ENCODE measurements at places on chromosomes 5 and 9.

- no peak for DNase-seq
Observed at GRCh38 chr9:136865041-136865767, 904 bp downstream of the EDF1 start.

DNA sequence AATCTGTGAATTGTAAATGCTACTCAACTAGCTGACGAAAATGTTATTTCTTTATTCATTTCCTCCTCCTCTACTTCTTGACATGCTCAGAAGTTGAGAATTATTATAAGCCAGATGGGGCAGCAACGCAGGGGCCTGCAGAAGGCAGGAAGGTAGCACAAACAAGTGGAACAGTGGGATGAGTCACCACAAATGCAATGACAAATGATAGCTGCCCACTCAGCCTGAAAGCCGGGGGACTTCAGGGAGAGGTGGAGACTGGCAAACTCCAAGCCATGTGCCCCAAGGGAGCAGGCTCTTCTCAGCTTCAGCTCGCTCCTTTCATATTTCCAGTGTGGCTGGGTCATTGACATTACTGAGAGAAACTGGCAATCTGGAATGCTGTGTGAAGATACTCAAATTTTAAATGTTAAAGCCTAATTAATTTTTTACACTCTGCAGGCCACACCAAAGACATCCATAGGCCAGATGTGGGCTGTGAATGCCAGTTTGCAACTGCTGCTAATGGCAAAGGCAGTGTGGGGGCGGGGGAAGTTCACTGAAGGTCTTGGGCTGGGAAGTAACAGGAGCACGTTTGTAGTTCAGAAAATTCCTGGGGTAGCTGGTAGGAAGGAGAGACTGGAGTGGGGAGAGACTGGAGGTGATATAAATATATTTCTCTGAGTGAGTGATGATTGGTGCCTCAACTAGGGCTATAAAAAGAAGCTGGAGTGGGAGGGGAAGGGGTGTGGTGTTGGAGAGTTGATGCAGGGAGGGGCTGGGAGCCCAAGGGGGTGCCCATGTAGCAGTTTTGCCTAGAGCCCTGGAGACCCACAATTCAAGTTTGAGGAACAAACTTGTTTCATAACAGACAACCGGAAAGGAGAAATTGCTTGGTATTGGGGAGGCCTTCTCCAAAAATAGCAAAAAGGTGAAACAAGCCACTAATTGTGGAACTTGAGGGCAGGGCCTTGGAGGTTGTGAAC lies 20.8 kb upstream of the ADRB2 start:
- DNase-seq: no peak

- no peak for DNase-seq
Observed at GRCh38 chr9:96156171-96156974, 145.6 kb downstream of the HSD17B3 start.

GRCh38 chr5:163623986-163624385 lies 118.6 kb downstream of the MAT2B start:
- no peak for DNase-seq

DNA sequence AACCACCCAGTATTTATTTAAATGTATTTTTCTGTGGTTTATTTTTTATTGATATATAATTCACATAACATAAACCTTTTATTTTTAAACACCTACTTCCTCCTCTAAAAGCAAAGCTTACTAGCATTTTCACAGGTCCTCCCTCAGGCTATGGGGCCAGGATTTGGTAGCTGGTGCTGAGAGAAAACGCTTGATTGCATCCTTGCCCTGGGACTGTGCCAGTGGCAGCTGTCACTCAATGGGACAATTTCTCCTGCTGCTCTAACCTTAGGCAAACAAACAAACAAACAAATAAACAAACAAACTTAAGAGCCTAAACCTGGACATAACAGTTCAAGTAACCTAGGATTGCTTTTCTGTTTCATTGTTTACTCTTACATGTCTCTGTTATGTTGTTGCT lies 102.7 kb downstream of the FOCAD start:
- DNase-seq: no peak

GRCh38 chr9:742914-743589 lies 98.4 kb upstream of the DMRT1 start:
- no peak for DNase-seq

GRCh38 chr9:121888438-121888775 lies 204.7 kb downstream of the TTLL11 start:
- DNase-seq: no peak

- DNase-seq: no peak
Observed at GRCh38 chr9:99154356-99154755, 49.4 kb downstream of the TGFBR1 start.

DNA sequence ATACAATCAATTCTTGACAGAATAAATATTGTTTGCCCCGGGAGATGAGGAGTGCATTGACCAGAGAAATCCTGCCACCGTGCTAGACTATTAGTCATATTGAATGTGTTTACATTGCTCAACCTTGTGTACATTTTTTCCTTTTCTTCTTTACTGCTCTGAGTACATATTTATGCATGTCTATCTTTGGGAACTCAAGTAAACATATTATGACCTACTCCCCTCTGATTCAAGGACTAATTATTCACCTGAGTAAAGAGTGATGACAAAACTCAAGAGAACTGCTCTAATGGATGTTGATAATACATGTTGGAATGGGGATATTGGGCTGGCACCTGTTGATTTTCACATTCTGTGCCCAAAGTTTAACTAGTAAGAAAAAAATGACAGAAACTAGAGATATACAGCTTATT lies 3.9 kb upstream of the SPINK1 start:
- no peak for DNase-seq

DNA sequence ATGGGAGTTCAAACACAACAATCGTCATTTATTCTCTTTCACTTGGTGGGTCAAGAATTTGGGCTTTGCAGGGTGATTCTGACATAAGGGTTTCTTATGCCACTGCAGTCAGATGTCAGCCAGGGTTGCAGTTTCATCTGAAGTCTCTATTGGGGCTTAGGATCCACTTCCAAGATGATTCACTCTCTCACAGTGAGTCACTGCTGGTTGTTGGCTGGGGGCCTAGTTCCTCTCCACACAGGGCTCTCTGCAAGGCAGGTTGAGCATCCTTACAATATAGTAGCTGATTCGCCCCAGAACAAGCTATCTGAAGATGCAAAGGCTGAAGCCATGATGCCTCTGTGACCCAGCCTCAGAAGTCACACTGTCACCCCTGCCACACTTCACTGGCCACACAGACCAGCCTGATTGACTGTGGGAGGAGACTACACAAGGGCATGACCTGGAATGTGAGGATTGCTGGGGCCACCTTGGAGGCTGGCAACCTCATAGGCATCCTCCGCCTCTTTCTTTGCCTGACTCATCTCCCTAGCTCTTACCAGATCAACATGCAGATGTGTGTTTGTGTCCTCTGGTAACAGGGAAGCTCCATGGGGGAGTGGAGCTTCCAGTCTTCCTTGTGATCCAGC lies 4.5 kb upstream of the CARD19 start:
- no peak for DNase-seq

DNA sequence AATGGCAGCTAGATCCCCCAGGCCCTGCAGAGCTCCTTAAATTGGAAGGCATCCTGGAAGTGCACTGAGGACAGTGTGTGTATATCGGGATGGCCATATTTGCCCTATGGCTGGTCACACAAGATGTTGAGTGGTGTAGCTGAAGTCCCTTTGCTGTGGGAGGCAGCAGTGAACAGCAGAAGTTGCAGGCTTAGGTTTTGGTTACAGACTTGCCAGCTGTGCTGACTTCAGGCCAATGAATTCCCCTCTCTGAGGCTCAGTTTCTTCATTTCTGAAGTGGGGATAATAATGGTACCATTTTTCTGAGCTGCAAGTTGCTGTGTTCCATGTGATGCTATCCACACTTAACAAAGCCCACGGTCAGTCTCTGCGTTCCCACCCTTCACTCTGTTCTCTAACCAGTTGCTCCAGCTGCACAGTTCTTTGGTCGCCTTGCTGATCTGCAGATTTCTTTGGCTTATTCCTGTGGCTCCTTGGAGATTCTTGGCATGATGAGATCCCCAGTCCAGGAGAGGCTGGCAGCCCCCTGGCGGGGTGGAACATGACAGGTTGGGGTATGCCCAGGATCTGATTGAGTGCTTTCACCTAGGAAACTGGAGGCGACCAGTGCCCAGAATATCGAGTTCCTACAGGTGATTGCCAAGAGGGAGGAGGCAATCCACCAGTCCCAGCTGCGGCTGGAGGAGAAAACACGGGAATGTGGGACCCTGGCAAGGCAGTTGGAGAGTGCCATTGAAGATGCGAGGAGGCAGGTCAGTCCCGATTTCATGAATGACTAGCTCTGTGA lies 6.5 kb upstream of the GLE1 start:
- DNase-seq: no peak

GRCh38 chr5:122908662-122909061 lies 63.2 kb downstream of the SNX24 start:
- no peak for DNase-seq

- DNase-seq: no peak
Observed at GRCh38 chr9:347667-348292, 133.1 kb downstream of the DOCK8 start.

DNA sequence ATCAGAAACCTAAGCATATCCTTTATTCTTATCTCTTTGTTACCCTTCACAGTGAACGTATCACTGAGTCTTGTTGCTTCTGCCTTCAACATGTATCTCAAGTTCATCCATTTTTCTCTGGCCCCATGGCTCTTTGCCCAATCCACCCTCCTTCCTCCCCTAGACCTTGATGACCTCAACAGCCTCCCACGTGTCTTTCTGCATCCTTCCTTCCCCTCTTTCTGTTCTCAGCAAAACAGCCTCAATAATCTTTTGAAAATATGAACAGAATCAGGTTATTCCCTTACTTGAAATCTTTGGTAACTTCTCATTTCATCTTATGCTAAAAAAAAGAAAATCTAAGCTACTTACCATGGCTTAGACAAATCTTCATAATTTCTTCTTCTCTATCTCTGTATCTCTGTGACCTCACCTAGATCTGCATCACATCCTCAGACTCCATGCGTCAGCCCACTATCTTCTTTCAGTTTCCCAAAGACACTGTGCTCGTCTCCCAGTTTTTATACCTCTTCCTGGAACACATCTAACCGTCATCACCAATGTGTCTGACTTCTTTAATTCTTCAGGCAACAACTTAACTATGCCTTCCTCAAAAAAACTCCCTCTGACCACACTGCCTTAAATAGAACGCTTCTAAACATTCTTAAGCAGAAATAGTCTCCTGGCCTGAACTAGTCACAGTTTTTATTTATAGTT lies 208.0 kb downstream of the PARP8 start:
- DNase-seq: no peak

DNA sequence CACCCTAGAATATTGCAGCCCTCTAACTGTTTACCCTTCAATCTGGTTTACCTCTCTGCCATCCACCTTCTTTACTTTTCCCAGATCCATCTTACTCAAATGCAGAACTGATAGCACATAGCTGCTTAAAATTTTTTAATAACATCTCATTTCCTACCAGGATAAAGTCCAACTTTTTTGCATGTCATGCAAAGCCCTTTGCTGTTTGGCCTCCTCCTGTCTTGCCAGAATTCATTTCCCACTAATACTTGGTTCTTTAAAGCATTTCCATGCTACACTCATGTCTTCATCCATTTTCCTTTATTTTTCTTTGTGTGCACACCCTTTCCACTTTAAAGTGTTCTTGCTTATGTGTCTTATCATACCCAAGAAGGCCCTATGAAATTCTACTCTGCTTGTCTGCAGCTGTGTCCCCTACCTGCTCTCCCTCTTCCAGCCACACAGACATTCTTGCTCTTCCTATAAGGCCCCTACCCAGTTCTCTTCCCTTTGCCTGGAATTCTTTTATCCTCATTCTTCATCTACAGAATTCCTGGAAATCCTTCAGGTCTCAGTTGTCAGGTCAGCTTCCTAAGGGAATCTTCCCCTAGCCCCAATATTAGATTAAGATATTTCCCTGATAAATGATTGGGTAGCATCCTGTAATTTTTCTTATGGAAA lies 50.3 kb downstream of the TLE4 start:
- DNase-seq: no peak
